ENCODE measurements at places on chromosomes 3 and 15.

GRCh38 chr3:30951826-30952225, 57.4 kb upstream of the GADL1 start:
- DNase-seq, result no peak

- no peak for DNase-seq
Measured at GRCh38 chr3:8745619-8746370, 12.2 kb downstream of the CAV3 start.

- DNase-seq, result peak; percentile 17
Measured at GRCh38 chr3:67976663-67977062, 322.3 kb upstream of the SUCLG2 start.

DNA sequence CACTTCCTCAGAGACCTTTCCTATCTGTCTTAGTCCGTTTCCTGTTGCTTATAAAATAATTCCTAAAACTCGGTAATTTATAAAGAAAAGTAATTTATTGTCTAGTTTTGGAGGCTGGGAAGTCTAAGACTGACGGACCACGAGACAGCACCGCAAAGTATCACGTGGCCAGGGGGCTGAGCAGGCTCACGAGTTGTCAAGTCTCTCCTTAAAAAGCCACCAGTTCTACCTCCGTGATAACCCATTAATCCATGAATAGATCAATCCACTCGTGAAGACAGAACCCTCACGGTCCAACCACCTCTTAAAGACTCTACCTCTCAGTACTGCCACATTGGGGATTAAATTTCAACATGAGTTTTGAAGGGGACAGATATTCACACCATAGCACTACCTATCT, 821 bp downstream of the LINS1 start:
- no peak for DNase-seq

DNA sequence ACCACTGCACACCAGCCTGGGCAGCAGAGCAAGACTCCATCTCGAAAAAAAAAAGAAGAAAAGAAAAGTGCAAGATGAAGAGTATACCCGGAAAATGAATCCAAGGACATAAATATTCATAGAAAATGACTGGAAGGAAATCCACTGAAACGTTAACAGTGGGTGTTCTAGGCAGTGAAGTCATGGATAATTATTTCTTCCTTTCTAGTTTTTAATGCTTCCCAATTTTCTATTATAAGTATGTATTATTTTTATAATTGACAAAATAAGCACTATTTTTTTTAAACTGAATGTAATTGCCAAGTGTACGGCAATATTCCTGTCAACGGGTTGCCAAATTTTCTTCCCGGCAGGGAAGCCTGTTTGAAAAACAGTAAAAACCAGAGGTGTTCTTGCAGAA, 37.4 kb upstream of the MGLL start:
- DNase-seq, result no peak

- DNase-seq, result peak; percentile 15
Measured at GRCh38 chr3:141410846-141411245, 42.5 kb downstream of the ZBTB38 start.

GRCh38 chr3:25592510-25592968, 72.2 kb downstream of the TOP2B start:
- peak; percentile 66 for DNase-seq

DNA sequence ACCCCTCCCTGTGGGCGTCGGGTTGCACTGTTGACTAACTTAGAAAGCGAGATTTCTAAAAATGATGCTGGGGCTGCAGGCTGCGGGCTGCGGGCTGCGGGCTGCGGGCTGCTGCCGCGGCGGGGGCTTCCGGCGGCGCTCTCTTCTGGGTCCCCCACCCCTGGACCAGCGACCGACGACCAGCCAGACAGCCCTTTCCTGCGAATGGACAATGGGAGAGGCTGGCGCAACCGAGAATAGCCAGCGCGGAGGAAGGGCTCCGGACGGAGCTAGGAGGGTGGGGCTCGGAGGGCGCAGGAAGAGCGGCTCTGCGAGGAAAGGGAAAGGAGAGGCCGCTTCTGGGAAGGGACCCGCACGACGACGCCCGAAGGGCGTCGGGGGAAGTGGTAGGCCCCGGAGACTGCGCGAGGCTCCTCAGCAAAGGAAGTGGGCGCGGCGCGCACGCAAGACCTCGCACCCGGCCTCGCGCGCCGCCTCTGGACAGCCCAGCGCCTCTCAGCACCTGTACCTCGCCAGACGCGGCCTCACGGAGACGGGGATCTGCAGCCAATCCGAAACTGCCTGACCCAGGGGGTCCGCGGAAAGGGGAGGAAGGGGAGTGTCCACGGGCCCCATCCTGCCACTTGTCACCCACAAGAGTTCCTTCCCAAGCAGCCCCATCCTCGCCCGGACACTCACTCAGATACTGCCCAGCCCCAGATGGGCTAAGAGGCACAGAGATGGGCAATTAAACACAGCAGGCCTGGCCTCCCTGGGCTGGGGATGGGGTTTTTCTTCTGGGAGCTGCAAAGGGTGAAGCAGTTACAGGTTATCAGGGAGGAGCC, 70.7 kb downstream of the SLC12A8 start:
- DNase-seq, result no peak

- no peak for DNase-seq
Measured at GRCh38 chr3:29746163-29746760, 465.4 kb downstream of the RBMS3 start.

- no peak for DNase-seq
Measured at GRCh38 chr3:75126556-75126955, 512.1 kb upstream of the CNTN3 start.

GRCh38 chr15:78370013-78370412, 29.9 kb downstream of the CRABP1 start:
- no peak for DNase-seq

- DNase-seq, result no peak
Measured at GRCh38 chr3:14823393-14823792, 4.6 kb downstream of the FGD5 start.

DNA sequence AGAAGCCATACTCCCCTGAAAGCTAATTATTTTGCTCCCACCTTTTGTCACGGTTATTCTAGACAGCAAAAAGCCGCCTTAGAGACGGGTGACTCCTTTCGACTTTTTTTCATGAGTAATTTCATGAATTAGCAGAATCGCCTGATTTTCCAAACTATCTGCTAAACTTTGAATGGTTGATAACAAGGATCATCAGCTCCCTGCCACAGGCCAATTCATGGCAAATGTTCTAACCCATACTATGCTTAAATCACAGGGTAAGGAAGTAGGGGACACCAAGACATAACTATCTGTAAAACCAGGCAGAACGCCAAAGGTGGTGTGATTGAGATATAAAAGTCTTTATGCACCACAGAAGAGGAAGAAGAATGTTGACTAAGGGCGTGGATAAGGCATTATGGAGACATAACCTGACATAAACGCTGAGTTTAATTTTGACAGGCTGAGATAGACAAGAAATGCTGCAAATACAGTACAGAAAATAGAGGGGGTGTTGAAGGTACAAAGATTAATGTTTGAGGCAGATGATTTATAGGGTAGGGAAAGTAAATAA, 891 bp upstream of the DMXL2 start:
- no peak for DNase-seq

DNA sequence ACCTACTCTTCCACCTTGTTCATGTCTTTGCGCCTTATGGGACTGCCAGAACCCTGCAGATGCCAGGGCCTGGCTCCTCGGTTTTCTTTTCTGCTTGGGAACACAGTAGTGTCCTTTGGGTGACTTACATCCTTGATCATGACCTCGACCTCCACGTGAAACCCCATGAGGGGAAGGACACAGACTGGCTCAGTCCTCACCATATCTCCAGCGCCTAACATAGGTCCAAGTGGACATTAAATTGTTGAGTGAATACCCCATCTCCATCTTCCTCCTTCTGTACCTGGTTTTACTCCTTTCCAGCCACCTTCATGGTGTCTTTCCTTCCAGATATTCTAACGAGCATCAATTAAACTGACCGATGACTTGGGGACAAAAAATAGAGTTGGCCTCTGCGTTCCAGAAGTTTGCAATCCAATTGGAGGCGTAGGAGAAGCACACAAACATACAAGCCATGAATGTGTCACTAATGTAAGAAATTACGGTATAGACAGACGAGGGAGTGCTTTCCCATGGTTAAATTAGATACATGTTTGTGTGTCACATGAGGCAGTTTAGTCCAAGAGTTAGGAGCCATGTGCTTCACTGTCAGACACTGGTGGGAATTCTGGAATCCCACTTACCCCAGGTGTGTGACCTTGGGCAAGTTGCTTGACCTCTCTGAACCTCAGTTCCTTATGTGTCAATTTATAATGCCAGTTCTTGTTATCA, 907 bp upstream of the HERC1 start:
- DNase-seq, result no peak

DNA sequence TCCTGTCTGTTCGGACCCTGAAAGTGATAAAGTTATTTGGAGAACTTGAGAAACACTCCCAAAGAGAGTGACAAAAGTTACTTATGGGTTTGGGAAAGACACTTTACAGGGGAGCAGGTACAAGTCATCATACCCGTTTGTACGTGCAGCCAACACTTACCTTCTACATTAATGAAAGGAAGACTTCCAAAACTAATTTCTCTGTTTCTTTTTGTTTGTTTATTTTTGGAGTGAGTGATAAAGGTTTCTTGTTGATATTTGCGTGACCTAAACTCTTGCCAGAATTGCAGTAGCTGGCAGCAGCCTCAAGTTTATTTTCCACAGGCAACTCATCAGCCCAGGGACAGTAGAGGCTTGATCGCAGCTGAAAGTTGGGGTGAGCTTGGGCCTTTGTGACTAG, 8.4 kb downstream of the ABHD2 start:
- no peak for DNase-seq

DNA sequence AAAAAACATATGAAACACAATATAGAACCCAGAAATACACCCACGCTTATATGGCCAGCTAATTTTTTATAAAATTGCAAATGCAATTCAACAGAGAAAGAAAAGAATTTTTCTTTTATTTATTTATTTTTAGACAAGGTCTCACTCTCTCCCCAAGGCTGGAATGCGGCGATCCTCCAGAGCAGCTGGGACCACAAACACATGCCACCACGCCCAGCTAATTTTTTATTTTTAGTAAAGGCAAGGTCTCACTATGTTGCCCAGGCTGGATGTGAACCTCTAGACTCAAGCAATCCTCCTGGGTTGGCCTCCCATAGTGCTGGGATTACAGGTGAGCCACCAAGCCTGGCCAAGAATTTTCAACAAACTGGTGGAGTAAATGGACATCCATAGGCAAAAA, 117.9 kb downstream of the SCAPER start:
- DNase-seq, result no peak
